ENCODE measurements at places on chromosomes 12 and 14.

- DNase-seq, result no peak
Observed at GRCh38 chr14:67557118-67557517, 24.0 kb downstream of the PLEKHH1 start.

DNA sequence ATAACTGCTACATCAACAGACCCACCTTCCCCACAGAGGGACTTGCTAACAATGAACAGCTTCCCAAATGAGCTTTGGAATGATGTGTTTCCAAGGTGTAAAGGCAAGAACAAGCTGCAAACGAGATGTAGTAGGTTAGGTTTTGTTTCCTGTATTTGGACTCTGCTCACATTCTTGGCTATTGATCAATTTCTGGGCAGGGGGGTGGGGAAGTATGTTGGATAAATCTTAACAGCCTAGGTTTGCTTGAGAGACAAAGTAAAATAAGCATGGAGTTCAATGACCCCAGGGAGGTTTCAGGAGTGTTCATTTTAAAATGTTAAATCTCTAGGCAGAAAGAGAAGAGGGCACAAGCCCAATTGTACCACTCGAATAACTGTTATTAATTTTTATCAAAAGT is 146.6 kb downstream of the DPY19L2 start:
- no peak for DNase-seq

DNA sequence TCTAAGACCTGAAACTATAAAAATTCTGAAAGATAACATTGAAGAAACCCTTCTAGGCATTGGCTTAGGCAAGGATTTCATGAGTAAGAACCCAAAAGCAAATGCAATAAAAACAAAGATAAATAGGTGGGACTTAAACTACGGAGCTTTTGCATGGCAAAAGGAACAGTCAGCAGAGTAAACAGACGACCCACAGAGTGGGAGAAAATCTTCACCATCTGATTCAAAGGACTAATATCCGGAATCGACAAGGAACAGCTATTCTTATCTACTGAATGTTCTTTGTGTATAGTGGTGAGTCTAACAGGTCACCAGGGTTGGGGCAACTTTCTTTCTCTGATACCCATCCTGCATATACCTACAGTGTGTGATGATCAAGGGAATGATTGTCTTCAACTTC is 198.6 kb downstream of the CCDC91 start:
- DNase-seq, result no peak

GRCh38 chr12:92421701-92422100 is 276.1 kb upstream of the BTG1 start:
- no peak for DNase-seq

DNA sequence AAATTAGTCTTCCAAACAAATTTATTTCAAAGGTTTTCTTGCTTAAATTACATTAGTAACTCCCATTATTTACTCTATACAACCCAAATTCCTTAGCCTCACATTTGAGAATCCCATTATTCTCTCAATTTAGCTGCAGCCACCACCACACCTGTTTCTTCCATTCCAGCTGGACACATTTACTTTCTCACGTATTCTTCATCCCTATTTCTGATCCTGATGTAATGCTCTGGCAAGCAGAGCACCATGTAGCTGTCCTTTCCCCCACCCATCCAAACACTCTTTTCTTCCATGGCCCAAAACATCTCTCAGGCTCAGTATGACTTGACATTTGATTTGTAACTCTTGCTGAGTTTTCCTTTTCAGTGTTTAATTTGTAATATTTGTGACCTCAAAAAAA is 240.2 kb upstream of the CLEC14A start:
- no peak for DNase-seq

- no peak for DNase-seq
Observed at GRCh38 chr12:93300611-93301021, 77.1 kb upstream of the NUDT4 start.

DNA sequence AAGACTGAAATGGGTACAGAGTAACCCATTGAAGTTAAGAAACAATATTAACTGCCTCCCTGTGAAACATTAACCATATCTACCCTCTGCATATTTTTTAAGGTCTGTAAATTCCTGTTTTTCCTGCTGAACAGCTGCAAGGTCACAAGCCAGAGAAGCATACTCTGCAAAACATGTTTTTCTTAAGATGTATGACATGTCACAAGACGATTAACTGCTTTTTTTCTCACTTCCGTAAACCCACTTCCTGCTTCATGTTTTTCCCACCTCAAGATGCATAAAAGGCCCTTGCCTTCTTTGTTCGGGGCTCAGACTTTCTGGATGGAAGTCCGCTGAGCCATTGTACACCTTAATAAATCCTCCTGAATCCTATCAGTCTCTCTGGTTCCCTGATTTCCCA is 504.7 kb upstream of the MIS18BP1 start:
- no peak for DNase-seq

- no peak for DNase-seq
Observed at GRCh38 chr12:750366-751191, 1.8 kb upstream of the WNK1 start.

All from CD4-positive, alpha-beta T cell treated with Interleukin-12 subunit alpha and Interleukin-12 subunit beta, for 1 hour (primary cell).